ENCODE measurements at places on chromosomes 6 and 20. TPM values are rescaled to one million over a fixed set of nuclear protein-coding genes. Genes with fewer than 3 reads are reported as not detected.

- DNase-seq = no peak
Observed at GRCh38 chr20:29743101-29743931, 1514.1 kb upstream of the DEFB115 start.

Gene JPH2
- total RNA-seq = under 0.01 TPM

- DNase-seq = no peak
Observed at GRCh38 chr20:18986895-18987580, 173.5 kb downstream of the SCP2D1 start.

Gene CGA
- not detected for total RNA-seq

Gene HUS1B
- 0.79 TPM for total RNA-seq

GRCh38 chr6:13488015-13488895 is 855 bp upstream of the GFOD1 start:
- DNase-seq = peak; percentile 54

- DNase-seq = peak; percentile 99
Observed at GRCh38 chr6:31158140-31158862, at the start of gene TCF19. Gene TCF19 (plus strand): TSS chr6:31158589. CDS start chr6:31159470, 881 bp downstream.

GRCh38 chr20:32789896-32790750 is 27.9 kb downstream of the DNMT3B start:
- DNase-seq = peak; percentile 77

GRCh38 chr20:645318-646106 is 7.5 kb downstream of the SRXN1 start:
- DNase-seq = peak; percentile 65

GRCh38 chr6:148175550-148176188 is 167.0 kb upstream of the SASH1 start:
- peak; percentile 14 for DNase-seq

Gene ANKRD66
- total RNA-seq = not detected

- no peak for DNase-seq
Observed at GRCh38 chr20:60921022-60921622, 330.9 kb upstream of the CDH4 start.

DNA sequence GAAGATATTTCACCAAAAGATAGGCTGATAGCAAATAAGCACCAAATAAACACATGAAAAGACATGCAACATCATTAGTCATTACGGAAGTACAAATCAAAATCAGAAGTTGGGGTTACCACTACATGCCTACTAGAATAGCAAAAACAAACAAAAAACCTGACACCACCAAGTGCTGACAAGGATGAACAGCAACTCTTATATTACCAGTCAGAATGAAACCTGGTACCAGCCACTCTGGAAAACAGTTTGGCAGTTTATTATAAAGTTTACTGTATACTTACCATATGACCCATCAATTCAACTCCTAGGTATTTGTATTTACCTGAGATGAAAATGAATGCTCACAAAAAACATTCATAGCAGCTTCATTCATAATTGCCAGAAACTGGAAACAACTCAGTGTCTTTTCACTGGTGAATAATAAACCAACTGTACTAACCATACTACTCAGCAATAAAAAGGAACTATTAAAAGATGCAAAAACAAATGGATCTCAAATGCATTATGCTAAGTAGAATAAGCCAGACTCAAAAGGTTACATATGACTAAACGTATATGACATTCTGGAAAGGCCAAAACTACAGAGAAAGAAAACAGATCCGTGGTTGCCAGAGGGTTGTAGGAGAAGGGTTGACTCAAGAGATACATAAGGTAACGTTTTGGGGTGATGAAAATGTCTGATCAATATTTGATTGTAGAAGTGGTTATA is 33.0 kb downstream of the NUP153 start:
- DNase-seq = no peak

DNA sequence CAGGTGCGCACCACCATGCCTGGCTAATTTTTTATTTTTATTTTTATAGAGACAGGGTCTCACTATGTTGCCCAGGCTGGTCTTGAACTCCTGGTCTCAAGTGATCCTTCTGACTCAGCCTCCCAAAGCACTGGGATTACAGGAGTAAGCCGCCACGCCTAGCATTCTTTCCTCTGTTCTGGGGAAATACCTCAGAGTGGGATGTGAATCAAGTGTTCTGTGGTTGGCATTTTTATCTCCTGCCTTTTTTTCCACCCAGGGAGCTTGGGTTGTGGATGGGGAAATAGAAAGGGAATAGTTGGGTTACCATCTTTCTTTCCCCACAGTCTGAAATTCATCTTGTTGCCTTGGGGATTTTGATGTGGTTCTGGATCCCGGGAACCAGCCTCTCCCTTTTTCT is 24.1 kb downstream of the TFAP2C start:
- no peak for DNase-seq

DNA sequence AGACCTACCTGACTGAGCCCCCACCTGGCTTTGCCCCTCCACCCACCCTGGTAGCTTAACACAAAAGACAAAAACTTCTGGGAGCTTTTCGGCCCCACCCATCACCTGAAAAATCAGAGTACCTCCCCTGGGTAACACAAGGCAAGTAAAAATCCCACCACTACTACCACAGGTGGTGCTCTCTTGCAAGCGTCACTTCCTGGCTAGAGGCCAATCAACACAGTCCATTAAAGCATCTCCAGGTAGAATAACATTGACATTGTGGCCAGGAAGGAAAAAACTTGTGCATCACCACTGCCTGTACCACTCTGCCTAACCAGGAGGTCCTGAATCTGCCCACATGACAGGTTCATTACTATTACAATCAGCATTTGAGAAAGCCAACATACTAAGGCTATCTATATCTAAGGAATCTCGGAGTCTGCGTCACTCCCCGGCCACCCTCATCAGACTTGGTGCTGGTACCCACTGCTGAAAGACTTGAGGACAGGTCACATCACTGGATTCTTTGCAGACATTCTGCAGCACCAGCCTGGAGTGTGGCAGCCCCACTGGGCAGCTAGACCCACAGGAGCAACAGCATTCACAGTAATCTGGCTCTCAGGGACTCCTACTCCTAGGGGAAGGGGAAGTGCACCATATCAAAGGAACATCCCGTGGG is 125.9 kb downstream of the CDK19 start:
- no peak for DNase-seq

Gene ZNF335
- 8.9 TPM for total RNA-seq

DNA sequence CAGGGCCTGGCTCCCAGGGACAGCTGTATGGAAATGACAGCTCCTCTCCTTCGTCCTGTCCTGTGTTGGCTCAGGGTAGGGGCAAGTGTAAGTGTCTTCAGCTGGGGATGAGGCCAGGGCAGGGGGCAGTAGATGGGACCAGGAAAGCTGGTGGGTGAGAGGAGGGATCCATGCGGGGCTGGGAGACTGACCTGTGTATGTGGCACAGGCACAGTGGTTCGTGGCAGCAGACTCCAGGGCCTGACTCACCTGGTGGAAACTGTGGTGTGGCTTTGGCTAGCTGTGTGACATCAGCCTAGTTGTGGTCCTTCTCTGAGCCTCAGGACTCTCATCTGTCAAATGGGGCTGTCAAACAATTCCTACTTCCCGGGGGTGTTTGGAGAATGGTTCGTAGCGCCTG is 13.7 kb upstream of the SCRT2 start:
- no peak for DNase-seq

DNA sequence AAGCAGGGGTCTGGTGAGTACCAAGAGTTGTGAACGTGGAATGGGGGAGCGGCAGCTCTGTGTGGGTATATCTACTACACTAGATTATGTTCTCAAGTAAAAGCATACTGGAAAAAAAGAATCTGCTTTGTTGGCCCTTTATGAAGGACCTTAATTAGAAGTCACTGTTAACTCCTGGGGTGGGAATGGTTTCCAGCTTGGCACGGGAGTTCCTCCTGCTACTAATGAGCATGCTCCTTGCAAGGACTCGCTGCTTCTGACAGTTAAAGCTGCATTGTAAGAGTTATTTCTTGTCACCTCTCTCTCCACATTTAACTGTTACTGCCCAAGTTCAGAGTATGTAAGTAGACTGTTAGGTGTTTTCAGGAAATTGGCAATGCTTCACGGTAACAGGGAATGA is 292.7 kb downstream of the ZFAND3 start:
- no peak for DNase-seq

DNA sequence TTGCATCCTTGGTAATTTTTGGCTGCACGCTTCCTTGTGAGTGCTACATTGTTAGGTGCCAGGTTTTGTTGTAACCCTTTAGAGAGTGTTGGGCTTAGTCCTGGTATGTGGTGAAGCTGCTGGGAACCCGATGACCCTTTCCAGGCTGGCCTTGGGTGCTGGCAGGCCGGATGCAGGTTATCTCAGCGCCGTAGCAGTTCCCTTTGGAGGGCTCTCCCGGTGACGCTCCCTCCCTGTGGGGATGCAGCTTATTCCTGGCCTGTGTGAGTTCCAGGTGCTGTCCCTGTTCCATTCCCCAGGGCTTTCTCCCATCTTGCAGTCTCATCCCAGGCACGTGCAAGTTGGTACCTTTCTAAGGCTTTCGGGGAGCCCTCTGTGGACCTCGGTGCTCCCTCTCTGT is 13.9 kb upstream of the BHLHE23 start:
- DNase-seq = no peak

Gene PRL
- total RNA-seq = not detected

Gene PCK1
- not detected for total RNA-seq

Gene FOXC1
- 5.8 TPM for total RNA-seq

Gene CST5
- total RNA-seq = not detected

- no peak for DNase-seq
Observed at GRCh38 chr20:7585126-7585679, 355.1 kb downstream of the HAO1 start.

Gene POLR3F
- 13.5 TPM for total RNA-seq

Gene ERVFRD-1
- total RNA-seq = under 0.01 TPM

DNA sequence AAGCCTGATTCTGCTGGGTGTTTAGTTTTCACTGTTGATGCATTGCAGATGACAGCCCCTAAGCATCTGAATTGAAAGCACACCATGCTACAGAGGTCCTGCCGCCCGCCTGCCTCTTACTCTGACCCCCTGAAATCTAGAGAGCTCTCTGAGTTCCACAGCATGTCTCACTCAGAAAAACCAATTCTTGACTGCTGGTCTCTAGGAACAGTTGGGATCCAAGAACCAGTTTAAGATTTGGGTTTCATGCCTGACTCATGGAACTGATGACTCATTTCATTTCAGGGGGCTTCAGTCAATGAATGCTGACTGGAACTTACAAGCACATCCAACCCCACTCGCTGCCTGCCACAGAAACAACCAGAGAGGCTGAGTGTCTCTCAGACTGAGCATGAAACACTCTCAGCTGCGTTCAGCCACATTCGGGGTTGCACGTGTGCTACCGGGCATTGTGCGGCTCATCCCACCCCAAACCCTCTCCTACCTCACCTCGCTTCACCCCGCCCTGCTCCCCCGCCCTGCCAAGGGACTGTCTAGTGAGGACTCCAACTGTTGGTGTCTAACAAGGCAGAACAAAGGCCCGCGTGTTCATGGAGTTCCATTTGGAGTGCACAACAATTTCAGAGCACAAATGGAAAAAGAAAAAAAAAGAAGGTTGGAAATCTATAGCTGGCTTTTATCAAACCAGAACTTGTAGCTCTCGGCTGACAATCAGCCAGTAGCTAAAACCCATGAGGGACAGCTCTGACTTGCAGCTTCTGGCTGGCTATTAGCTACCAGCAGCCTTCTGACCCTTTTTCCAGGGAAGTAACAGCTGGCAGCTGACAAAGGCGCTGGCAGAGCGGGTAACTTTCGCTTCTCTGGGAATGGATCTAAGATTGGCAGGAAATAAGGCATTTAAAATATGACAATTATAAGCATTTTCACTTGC is 20.0 kb upstream of the TRAF3IP2 start:
- DNase-seq = peak; percentile 49

DNA sequence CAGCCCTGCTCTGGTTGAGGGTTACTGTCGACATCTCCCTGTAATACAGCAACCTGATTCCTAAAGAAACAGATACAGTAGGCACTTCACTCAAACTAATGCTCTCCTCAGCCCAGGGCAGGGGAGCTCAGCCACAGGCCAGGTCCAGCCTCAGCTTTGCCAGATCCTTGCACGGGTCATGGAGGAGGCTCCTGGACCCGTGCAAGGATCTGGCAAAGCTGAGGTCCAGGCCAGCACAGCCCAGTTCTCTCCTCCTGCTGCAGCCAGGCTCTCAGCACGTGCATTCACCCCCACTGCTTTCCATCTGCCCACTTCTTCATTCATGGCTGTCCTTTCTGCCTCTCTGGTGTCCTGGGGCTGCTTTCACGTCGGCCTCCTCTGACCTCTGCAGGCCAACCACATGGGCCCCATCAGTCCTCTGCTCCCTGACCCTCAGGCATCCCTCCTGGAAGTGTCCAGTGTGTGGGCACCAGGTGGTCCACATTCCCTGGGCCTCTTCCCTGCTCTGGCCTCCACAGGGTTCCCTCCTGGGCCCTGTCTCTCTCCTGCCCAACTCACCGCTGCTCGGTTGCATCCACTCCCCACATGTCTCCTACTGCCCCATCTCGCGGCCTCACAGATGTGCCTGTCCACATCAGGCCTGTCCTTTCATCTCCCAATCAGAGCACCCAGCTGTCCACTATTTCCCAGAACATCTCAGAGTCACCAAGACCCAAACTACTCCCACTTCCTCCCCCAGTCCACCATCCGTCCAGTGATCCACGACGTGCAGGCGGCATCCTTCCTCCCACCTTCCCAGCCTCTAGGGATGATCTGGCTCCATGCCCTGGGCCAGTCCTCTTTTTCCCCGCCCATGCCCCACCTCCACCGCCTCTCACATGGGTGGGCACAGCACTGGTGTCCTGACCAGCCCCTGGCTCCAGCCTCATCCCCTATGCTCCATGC is 11.8 kb upstream of the CD93 start:
- no peak for DNase-seq

GRCh38 chr6:155319902-155320301 is 5.6 kb upstream of the TFB1M start:
- DNase-seq = no peak

- DNase-seq = peak; percentile 71
Observed at GRCh38 chr20:17895641-17896171, 72.9 kb downstream of the SNX5 start.

Gene ADAM33
- total RNA-seq = not detected

GRCh38 chr20:58571693-58572427 is 56.7 kb upstream of the APCDD1L start:
- peak; percentile 15 for DNase-seq

DNA sequence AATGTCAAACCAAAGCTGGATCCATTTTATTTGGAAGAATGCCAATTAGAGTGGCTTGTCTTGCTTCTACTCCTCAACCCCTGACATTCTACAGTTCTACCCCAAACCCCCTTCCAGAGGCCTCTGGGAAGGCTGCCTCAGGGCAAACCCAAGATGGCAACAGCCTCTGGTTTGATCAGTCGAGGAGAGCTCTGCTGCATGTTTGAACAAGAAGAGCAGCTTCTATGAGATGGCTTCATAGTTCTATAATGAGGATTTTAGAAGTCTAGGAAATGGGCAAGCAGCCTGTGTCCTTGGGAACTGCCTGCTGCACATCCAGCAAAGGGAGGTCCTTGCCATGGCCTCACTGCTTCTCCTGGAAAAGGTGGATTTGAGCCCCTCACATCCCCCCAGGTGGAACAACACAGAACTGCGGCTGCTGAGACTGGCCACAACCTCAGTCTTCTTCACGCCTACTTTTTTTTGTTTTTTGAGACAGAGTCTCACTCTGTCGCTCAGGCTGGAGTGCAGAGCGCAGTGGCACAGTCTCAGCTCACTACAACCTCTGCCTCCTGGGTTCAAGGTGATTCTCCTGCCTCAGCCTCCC is 37.9 kb downstream of the ZC3H12D start:
- no peak for DNase-seq

All from lung microvascular endothelial cell (primary cell).